ENCODE measurements at places on chromosomes 7 and 10.

DNA sequence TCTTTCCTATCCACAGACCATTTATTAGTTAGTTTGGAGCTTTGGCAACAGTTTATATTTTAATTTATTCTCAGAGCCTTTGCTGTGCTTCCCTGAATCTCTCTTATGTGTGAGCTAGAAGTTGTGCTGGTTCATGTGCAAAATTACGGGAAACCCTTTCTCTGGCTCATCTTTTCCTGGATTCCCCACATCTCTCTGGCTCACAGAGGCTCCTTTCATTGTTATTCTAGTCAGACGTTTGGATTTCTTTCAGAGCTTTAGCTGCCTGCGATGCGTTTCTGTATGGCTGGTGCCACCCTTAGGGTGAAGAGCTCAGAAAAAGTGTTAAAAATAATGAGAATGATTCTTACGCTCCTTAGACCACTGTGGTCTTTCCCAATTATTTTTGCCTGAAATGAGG lies 53.3 kb downstream of the TPST1 start:
- DNase-seq = no peak

GRCh38 chr10:12702215-12702770 lies 299.2 kb downstream of the CCDC3 start:
- DNase-seq = no peak

- DNase-seq = no peak
Observed at GRCh38 chr7:100437150-100438100, 1.1 kb upstream of the PPP1R35 start.

DNA sequence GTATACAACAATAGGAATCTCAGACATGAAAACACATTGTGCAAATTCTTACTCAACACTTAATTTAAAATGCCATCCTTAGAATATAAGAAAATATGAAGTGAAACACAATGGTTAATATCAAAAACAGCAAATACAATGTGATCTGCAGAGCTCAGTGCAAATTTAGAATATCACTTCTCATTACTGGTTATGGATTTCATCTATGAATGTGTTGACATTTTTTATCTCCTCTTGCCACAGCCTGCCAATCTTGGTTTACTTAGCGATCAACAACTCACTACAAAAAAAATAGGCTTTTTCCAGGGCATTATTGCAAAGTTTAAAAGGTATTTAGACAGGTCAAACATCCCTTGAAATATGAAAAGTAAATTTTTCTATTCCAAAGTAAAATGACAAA lies 25.0 kb upstream of the RNF148 start:
- DNase-seq = no peak

- DNase-seq = no peak
Observed at GRCh38 chr10:95552679-95553342, 8.4 kb downstream of the SORBS1 start.
